ENCODE measurements at places on chromosomes 5 and 9.

GRCh38 chr9:35839926-35840325 is 10.9 kb downstream of the TMEM8B start:
- DNase-seq: no peak

DNA sequence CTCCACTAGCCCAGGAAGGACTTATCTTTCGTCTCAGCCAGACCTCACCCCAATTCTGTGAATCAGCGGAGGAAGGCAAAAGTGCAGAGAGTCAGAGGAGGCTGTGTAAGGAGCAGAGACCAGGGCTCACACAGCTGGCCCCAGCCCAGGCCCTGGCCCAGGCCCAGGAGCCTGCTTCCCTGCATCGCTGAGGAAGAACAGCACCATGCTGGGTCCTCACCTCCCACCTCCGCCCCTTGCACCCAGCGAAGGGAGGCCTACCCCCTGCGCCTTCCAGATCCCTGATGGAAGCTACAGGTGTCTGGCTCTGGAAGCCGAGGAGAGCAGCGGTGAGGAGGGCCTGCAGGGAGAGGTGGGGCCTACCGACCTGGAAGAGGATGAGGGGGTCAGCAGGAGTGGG is 22.3 kb upstream of the SYNPO start:
- DNase-seq: no peak

- no peak for DNase-seq
Observed at GRCh38 chr9:445033-445432, 230.4 kb downstream of the DOCK8 start.

DNA sequence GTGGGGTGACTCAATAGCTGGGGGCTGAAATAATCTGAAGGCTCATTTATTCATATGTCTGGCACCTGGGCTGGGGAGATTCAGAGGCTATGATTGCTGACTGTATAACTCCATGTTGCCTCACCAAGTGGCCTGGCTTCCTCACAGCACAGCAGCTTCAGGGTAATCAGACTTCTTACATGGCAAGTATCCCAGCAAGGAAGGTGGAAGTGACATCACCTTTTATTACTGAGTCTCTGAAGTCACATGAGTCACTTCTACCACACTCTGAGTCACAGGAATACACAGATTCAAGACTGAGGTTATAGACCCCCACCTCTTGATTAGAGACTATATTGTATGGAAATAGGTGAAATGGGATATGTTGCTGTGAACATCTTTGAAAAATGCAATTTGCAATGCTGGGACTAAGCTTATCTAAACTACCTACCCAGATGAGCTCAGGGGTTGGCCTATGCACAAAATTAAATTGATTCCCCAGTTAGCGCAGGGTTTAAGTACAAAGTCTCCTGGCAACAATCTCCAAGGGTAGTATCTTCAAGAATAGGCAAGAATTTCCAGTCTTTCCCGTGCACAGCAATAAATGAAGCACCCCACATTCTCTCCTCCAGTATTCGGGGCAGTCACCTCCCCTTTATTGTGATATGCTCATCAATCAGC is 553.1 kb downstream of the LRRC70 start:
- DNase-seq: no peak

DNA sequence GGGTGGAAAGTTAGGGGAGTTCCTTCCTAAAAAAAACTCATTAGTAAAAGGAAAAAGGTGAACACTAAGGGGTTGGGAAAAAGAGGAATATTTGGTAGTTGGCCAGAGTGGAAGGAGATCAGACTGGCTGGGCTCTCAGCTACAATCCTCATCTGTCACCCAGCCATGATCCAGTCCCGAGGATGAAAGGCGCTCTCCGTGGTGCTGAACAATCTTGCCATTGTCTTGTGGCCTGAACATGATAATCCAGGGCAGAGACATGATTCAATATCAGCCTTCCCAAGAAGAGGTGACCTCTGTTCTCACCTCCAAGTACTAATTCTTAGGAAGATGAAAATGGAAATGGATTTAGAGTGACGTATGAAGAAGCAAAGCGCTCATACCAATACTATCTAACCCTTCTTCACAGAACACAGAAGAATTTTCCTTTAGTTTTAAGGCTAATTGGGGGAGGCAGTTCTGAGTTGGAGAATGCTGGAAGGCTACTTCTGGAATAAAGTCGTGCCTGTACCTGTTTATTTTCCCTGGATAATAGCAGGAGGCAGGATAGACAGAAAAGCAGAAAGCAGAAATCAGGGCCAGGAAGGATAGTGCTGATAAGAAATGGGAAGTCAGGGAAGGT is 36.6 kb upstream of the MYORG start:
- DNase-seq: peak; percentile 44

DNA sequence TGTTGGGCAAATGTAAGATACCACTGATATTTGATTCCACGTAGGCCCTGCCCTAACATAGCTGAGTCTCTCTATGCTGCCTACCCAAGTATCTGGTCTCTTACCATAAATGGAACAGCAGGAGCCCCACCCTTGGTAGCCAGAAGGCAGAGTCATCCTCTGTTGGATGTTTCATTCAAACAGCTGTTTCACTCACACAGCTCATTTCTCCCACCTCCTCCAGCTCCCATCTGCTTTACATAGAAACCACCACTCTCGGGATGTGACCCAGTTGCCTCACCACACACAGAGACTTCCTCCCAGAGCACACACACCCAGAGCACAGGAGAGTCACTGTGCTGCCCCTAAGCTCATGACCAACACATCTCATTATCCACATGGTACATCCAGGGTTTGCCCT is 165.3 kb downstream of the TMEM167A start:
- no peak for DNase-seq

GRCh38 chr5:90590-91547 is 1.1 kb upstream of the PLEKHG4B start:
- no peak for DNase-seq

- no peak for DNase-seq
Observed at GRCh38 chr9:20940447-20941173, 90.8 kb downstream of the HACD4 start.

GRCh38 chr9:35112257-35113020 is 3.2 kb downstream of the ATOSB start:
- DNase-seq: peak; percentile 73

DNA sequence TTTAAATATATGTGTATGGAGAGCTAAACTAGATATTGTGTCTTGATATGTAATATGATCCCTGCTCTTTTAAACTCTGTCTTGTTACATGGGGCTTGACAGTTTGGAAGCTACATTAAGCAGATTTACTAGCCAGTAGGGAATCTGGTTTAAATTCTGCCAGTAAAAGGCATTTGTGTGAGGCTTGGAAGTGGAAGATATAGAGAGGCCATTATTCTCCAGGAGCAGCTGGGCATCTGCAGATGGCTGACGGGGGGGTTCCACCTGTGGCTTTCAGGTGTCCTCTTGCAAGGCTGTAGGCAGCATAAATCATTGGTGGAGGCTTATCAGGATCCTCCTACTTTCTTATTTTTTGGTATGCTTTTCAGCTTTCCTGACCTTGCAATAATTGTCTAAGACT is 179.1 kb upstream of the FBXL7 start:
- DNase-seq: no peak

- no peak for DNase-seq
Observed at GRCh38 chr9:749716-750115, 91.8 kb upstream of the DMRT1 start.

GRCh38 chr5:135721548-135722090 is 112.8 kb upstream of the SLC25A48 start:
- no peak for DNase-seq

DNA sequence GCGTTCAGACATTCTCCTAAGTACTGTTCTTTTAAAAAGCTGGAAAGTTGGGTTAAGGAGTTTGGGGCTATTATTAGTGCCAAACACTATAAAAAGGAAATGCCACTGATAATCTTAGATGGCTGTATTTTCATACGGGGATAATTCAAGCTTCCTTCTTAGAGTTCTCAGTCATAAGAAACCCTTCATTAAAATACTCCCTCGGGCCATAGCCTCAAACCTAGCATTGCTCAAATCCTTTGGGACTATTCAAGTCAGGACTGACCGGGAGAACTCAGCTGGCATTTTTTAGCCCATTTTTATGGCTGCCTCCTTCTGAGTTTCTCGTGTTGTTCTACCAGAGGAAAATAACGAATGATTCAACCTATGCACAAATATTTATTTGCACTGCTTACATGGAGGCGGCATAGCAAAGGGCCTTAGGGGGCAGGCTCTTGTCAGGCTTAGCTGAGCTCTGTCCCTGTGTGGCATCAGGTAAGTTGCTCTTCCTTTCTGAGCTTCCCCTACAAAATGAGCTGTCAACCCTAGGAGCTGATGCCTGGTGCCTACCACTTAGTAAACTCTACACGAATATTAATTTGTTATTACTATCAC is 33.5 kb upstream of the ADAM19 start:
- no peak for DNase-seq

- no peak for DNase-seq
Observed at GRCh38 chr9:120724757-120725400, 10.6 kb upstream of the MEGF9 start.

DNA sequence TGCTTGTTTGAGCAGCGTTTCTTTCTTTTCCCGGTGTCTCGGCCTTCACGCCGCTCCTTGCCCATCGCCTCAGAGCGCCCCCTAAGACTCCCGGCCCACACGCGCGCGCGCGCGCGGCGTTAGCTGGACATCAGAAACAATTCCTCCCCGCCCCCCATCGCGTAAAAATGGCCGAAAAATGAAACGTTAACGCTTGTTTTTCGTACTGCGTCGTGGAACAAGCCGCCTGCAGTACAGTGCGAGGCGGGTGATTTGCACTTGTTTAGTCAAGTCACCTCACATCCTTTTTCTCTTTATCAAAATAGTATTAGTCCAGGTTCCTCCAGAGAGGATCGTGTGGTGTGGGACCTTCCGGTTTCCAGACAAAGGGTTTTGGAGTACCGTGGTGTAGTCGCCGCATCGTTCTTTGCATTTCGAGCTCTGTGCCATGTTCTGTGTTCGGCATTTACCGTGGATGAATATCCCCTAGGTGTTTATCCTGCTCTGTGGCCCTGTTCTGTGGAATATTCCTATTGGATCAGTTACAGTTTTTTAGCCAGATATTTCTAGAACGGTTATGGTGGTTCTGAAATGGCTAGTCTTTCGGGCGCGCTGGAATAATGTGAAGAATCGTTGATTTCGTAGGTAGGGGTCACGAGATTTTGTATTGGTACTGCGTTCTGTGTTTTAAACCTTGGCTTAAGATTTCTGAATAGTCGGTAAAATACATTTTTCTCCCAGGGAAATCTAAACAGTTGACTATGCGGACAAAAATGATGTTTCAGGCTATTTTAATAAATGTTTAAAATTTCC is 1.0 kb downstream of the MATR3 start:
- DNase-seq: peak; percentile 80

DNA sequence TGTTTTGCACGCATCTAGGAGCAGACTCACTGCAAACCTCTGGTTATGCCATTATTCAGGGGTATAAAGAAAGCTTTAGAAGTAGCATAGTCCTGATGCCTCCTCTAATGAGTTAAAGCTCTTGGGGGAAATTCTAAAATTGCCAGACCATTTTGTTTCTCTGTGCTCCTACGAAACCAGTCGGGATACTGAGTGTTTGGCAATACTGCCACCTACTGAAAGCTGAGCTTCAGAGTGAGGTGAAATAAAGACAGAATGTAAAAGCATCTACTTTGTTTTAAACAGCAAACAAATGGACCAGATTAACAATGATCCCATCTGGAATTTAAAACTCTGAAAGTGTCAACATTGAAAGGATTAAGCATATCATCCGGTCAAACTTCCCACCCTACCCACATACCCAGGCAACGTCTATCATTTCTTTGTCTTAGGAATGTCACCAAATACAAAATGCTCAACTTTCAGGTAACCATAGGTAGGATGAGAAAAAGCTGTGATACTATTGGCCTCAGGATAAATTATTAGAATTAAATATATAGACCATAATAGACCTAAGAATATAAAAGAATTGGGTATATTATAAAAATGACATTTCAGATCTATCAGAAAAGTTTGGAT is 77.8 kb upstream of the SHISAL2B start:
- DNase-seq: no peak

GRCh38 chr9:91495450-91495849 is 71.8 kb upstream of the NFIL3 start:
- no peak for DNase-seq

GRCh38 chr5:14729448-14730385 is 65.2 kb downstream of the OTULIN start:
- DNase-seq: no peak

- DNase-seq: no peak
Observed at GRCh38 chr9:4197548-4197947, 102.3 kb downstream of the GLIS3 start.

DNA sequence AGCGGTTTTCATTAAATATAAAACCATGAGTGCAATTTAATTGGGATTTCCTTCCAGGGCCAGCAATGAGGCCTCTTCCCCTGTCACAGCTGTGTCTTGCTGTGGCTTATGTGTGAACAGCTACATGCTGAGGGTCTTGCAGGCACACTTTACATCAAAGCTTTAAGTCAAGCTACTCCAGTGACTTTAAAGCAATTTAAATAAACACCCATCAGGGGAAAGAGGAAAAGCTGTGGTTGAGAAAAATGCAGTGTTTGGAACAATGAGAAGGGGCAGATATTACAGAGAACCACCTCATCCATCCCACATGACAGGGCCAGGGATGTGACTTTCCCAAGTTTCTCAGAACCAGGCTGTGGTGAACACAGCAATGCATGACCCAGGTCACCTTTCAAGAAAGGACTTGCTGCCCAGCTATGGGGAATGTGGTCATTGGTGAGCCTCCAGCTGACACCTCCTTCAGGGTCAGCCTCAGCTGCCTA is 115.9 kb upstream of the LPAR1 start:
- no peak for DNase-seq

DNA sequence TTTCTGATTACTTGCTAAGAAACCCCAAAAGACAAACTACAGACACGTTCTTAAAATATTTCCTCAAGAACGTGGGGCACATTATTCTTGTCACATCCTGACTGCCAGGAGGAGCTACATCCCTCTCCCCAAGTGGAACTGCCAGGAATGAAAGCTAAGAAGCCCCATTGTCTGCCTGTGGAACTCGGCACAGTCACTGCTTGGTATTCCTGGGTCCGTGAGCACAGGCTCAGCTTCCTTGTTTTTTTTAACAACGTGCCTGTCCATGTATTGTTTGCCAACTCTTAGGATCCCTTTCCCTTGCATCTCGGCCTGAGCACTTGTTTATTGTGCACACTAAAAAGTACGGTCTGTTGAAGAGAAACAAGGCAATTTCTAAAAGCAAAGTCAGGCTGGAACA is 47.0 kb upstream of the SELENOP start:
- DNase-seq: no peak

GRCh38 chr9:132997591-132997990 is 19.1 kb downstream of the GFI1B start:
- DNase-seq: no peak

GRCh38 chr9:104092192-104092591 is 1.9 kb upstream of the SMC2 start:
- DNase-seq: no peak

Data from psoas muscle (tissue), 8 donors.